MM.1S (cell line): ENCODE measurements at places on chromosomes 2 and 18.

DNA sequence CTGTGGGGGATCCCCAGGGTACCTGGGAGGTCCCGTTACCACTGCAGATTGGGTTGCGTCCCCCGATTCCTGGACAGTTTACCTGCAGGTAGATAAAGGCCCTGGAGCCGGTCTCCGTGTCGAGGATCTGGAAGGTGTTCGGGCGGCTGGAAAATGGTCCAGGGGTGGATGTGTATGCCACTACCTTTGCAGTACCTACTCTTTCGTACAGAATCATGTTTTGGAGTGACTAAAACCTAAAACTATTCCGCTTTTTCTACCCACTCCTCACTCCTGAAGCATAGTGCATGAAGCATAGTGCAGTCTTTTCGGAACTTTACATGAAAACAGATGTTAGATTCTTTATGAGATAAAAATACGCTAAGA is 418 bp downstream of the WDR75 start:
- no peak for DNase-seq

DNA sequence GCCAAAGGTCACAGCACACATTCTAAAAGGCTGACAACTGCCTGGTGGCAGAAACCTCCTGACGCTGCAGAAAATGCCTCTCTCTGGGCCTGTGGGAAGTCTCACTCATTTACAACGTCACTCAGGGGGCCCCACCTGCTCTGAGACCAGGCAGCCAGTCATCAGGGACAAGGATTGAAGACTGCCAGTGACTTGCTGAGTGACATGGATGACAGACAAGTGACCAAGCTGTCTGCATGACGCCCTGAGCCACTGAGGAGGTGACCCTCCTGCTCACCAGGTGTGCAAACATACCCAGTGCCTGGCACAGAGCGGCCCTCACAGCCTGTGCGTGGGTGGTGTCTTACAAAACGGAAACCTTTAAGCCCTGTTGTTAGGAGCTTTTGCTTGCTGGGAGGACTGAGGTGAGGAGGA is 392.4 kb downstream of the TNS1 start:
- DNase-seq = peak; percentile 97

- no peak for DNase-seq
These were observed 355.9 kb downstream of the PIK3C3 start for GRCh38 chr18:42310956-42311355.

GRCh38 chr18:31162419-31162793 is 250 bp downstream of the DSC1 start:
- no peak for DNase-seq

DNA sequence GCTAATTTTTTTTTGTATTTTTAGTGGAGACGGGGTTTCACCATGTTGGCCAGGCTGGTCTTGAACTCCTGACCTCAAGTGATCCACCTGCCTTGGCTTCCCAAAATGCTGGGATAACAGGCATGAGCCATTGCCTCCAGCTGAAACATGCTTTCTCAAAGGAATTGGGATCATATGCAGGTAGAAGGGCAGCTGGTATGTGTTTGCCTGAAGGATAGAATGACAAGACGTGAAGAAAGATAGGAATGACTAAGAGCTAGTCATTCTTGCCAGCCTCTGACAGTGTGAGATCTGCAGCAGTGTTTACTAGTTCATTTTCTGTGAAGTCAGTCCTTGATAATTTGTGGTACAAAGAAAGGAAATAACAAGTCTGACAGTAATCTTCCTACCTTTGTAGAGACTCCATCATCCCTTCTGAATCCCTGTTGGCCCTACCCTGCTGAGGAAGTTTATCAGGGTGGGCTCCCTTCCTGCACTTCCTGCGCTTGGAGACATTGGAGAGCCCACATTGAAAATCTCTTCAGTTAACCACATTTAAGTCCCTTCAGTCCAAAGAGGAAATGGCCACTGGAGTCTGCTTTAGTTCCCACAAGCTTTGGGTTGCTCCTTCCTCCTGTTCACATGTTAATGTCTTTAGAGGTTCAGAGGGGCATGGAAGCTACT is 14.7 kb downstream of the CFLAR start:
- no peak for DNase-seq

- DNase-seq = peak; percentile 45
These were observed at the start of gene PRKCE for GRCh38 chr2:45651415-45652089. Gene PRKCE, plus strand, starts transcription at chr2:45651675.

- DNase-seq = peak; percentile 46
These were observed 123.6 kb upstream of the STK17B start for GRCh38 chr2:196295005-196295404.

- no peak for DNase-seq
These were observed 71.4 kb downstream of the ZEB2 start for GRCh38 chr2:144448389-144449027.

GRCh38 chr2:177753682-177754491 is 318.7 kb downstream of the PDE11A start:
- DNase-seq = no peak

GRCh38 chr2:151765760-151766410 is 31.6 kb upstream of the NEB start:
- no peak for DNase-seq

GRCh38 chr2:67922080-67922785 is 140.6 kb downstream of the C1D start:
- DNase-seq = no peak

- DNase-seq = no peak
These were observed 35.6 kb downstream of the SLC25A12 start for GRCh38 chr2:171858397-171858958.

DNA sequence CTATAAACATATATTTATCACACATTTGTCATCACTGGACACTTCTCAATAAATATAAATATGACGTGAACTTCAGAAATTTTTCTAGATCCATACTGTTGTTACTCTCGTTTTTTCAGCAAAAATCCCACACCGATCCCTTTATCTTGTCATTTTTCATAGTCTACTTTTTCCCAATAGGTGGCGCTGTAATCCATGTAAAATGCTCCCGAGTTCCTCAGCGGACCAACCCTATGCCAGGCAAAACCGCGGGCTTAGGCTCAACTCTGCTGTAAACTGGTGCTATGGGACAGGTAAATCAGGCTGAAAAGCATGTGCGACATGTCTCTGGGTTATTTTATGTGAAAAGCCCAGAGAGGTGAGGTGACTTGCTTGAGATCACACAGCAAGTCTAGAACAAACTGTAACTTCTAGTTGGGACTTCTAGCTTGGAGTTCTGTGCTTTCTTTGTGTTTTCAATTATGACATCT is 104.0 kb downstream of the COBLL1 start:
- DNase-seq = peak; percentile 83

DNA sequence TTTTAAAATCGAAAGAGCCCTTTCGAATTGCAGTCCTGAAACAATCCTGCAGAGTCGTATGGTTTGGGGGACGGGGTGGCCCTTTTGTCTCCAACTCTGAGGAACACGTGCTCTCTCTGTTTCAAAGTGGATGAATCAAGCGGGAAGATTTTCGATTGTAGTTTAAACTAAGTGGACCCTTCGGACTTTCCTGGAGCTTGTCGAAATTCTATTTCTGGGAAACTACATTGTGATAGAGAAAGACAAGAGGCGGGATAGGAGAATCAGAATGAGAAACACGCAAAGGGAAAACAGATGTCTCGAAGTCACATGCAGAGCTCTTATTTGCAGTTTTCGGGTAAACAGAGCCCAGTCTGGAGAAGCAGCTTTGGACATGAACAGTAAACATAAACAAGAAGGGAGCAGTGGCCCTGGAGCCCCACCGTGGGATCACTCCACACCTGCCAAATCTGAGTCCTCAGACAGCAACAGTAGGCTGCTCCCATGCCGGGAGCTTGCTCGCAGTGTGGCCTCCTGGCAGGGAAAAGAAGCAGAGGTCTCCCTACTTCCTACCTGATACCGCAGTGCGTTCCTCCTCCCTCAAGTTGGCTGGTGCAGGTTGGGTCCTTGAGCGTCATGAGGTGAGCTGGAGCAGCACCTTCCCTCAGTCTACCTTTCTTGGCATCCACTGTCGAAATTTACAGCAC is 202.4 kb downstream of the SLC4A3 start:
- no peak for DNase-seq

- DNase-seq = no peak
These were observed 13.8 kb upstream of the YWHAQ start for GRCh38 chr2:9644603-9645002.

GRCh38 chr2:226652983-226653765 is 146.4 kb downstream of the IRS1 start:
- DNase-seq = no peak

- DNase-seq = peak; percentile 95
These were observed 76.0 kb downstream of the TGIF1 start for GRCh38 chr18:3525870-3526420.

GRCh38 chr2:109350526-109350925 is 221.5 kb downstream of the SH3RF3 start:
- DNase-seq = no peak

GRCh38 chr2:128638341-128639119 is 319.9 kb upstream of the HS6ST1 start:
- no peak for DNase-seq

GRCh38 chr2:3246928-3247714 is 130.5 kb downstream of the EIPR1 start:
- no peak for DNase-seq

DNA sequence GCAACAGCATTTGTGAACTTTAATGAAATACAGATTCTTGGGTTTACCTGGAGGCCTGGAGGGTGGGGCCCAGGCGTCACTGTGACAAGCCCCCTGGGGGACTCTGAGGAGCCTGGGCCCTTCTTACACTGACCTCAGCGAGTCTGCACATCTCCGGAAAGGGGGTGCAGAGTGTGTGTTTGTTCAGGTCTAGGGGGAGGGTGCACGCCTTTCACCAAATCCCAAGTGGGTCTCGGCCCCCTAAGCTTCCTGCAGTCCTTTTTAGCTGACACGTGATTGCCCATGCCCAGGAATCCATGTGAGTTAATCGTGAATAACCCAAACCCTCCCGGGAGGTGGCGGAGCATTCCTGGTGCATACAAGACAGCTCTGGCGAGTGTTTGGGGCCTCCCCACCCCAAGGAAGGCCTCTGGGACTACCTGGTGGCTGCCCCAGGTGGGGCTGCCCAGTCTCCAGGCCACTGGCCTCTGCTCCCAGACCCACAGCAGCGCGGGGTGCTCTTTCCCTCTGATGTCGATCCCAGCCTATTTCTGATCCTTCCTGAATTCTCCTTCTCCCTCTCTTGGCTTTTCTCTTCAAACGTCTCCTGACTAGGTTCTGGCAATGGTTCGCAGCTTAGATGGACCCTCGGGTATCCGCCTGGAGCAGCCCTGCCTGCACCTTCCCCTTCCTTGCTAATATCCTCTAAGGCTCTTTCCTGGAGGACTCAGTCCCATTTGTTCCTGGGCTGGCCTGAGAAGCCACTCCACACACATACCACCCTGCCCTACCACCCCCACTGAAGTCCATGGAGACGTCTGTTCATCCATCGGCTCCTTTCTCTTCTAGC is 10.0 kb downstream of the NGEF start:
- DNase-seq = no peak

GRCh38 chr2:40213071-40213470 is 238.8 kb downstream of the SLC8A1 start:
- no peak for DNase-seq

- DNase-seq = no peak
These were observed 121.8 kb upstream of the DNAJC10 start for GRCh38 chr2:182594286-182594685.

- DNase-seq = peak; percentile 72
These were observed 556.7 kb upstream of the ACVR2A start for GRCh38 chr2:147288131-147288530.

GRCh38 chr2:109563980-109564550 is 49.7 kb downstream of the SEPTIN10 start:
- no peak for DNase-seq

DNA sequence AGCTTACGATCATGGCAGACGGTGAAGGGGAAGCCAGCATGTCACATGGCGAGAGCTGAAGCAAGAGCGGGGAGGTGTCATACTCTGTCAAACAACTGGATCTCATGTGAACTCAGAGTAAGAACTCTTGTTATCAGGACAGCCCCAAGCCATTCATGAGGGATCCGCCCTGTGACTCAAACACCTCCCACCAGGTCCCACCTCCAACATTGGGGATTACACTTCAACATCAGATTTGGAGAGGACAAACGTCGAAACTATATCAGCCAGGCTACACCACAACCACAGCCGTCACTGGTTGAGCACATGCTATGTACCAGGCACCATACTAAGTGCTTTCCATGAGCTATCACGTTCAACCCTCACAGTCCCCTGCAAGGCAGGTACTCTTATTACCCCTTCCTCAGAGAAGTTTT is 293.8 kb downstream of the PRKCE start:
- DNase-seq = no peak

DNA sequence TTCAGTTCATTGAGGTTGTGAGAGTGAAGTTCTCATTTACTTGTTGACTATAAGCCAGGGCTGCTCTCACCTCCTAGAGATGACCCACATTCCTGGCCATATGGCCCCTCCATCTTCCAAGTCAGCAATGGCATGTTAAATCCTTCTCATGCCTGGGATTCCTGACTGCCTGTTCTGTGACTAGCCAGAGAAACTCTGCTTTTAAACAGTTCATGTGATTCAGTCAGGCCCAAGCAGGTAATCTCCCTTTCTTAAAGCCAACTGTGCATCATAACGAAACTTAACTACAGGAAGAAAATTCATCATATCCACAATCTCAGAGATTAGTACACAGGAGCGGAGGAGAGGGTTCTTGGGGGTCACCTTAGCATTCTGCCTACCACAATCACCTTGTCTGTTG is 11.5 kb downstream of the DPP4 start:
- no peak for DNase-seq

- no peak for DNase-seq
These were observed 3.7 kb upstream of the EMILIN2 start for GRCh38 chr18:2843146-2843545.

DNA sequence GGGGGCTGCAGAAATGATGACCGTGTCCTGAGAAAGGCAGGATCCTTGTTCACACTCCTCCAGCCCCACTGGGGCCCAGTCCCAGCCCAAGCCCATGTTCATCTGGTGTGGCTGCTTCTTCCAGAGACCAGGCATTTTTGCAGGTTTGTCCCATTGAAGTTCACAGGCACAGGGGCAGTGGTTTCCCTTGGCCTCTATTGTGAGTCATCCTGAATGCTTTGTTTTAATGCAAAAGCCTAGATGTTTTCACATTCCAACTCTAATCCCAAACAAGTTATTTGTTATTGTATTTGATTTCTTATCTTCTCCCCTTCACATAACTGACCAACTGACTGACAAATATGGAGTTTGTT is 426.4 kb upstream of the ID2 start:
- DNase-seq = no peak
